Muscle of back (tissue), 13 donors: ENCODE measurements at places on chromosomes 6 and 20.
A peak's percentile ranks its signal among the peaks of the same experiment; 100 is the strongest.

DNA sequence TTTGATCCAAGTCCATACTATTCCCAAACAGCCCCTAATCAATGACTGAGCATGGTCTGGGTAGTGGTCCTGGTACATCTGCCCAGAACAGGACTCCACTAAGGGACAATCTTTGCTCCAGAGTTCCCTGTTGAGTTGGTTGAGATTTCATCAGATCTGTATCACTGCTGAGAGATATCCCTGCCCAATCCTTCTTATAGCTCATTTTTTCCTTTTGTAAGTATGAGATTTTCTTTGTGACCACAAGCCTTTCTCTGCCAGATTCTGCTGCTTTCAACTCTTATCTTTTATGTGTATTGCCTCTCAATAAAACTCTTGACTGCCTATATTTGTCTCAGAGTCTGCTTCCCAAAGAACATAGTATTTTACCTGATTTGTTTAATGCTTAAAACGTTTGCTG is 46.2 kb upstream of the LAMA2 start:
- no peak for DNase-seq

- DNase-seq, result no peak
Observed at GRCh38 chr6:14059791-14060436, 57.7 kb upstream of the CD83 start.

DNA sequence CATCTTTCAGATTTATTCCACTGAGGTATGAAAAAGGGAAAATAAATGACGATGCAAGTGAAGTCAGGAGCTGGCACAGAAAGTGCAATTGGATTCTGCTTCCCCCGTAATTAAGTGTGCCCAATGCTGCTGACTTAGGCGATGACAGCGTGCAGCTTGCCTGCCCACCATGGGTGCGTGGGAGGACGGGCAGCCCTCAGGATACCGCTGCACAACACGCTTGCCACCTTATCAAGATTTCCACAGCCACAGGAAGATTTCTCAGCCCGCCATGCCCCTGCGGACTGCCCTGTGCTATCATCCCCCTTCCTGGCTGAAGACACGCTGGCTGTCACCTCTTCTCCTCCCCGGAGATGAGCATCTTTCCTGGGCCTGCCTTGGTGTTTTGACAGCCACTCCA is 103.3 kb upstream of the BACH2 start:
- no peak for DNase-seq

- DNase-seq, result no peak
Observed at GRCh38 chr6:19929312-19929711, 92.1 kb downstream of the ID4 start.

- DNase-seq, result no peak
Observed at GRCh38 chr6:45590226-45590625, 212.5 kb upstream of the SUPT3H start.

DNA sequence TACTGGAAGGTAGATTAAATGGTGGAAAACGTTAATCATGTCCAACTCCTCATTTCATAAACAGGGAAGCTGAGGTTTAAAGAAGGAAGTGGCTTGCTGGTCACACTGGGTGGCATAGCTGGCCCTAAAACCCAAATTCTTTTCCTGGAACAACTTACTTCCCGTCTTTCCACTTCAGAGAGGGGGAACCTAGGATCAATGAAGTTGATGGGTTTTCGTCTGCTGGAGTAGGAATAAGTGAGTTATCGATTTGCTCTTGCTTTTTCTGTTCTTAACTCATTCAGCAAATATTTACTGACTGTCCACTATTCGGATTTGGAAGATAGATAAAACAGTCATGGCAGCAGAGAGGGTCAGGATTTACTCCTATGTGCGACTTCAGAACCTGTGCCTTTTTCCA is 1.2 kb upstream of the SYS1 start:
- DNase-seq, result no peak

DNA sequence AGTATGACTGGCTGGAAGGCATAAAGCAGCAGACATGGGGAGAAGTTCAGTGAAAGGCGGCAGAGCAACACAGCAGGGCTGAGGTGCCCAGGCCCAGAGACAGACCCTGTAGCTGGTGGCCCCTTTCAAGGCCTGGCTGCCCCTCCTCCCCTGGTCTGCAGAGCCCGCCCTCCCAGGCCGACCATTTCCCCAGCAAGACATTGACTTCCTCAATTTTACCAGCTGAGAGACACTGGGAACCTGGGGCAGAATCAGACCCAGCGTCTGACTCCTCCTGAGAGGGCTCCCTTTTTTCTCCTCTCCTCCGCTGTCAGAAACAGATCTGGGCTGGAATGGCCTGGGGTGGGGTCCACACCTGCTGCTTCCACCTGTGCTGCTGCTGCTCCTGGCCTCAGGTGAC is at the start of gene TREML4:
TSS of gene TREML4 (plus strand) at position 254 of the 400 bp plus-strand sequence. CDS start at position 333, 79 bp downstream.
- no peak for DNase-seq

- no peak for DNase-seq
Observed at GRCh38 chr20:24018796-24019195, 30.2 kb upstream of the GGTLC1 start.

DNA sequence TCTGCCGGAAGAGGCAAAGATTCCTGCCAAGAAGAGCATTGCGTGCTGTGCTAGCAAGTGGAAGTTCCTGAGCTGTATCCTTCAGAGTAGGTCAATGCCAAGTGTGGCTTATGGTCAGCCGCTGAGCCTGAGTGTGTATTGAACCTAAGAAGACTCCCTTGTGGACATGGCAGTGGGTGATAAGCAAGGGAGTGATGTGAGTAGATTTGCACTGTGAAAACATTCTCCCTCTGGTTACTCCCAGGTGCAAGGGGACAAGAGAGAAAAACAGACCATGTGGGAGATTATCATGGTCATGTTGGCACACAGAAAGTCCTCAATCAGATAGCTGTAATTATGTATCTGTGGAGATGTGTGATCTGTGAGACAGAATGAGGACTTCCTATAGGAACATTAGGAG is 6.1 kb upstream of the TMEM74B start:
- DNase-seq, result no peak

DNA sequence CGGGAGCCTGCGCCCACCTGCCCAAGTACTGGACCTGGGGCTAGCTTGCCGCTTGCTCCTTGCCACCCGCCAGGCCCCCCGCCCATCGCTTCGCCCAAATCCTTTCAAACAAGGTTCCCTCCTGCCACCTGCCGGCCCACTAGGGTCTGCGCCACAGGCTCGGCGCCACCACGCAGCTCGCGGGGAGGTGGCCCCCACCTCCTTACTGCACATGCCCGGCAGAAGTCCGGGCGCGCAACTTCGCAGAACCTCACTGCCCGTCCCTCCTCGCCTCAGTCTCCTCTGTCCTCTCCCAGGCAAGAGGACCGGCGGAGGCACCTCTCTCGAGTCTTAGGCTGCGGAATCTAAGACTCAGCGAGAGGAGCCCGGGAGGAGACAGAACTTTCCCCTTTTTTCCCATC is 11.2 kb downstream of the GNAS-AS1 start:
- DNase-seq, result peak; percentile 87

GRCh38 chr6:16623029-16623653 is 138.1 kb downstream of the ATXN1 start:
- no peak for DNase-seq

- no peak for DNase-seq
Observed at GRCh38 chr20:58682656-58683531, 9.7 kb upstream of the NPEPL1 start.

GRCh38 chr6:4947716-4948115 is 56.1 kb downstream of the RPP40 start:
- no peak for DNase-seq

GRCh38 chr6:153564803-153565202 is 433.7 kb upstream of the RGS17 start:
- no peak for DNase-seq

DNA sequence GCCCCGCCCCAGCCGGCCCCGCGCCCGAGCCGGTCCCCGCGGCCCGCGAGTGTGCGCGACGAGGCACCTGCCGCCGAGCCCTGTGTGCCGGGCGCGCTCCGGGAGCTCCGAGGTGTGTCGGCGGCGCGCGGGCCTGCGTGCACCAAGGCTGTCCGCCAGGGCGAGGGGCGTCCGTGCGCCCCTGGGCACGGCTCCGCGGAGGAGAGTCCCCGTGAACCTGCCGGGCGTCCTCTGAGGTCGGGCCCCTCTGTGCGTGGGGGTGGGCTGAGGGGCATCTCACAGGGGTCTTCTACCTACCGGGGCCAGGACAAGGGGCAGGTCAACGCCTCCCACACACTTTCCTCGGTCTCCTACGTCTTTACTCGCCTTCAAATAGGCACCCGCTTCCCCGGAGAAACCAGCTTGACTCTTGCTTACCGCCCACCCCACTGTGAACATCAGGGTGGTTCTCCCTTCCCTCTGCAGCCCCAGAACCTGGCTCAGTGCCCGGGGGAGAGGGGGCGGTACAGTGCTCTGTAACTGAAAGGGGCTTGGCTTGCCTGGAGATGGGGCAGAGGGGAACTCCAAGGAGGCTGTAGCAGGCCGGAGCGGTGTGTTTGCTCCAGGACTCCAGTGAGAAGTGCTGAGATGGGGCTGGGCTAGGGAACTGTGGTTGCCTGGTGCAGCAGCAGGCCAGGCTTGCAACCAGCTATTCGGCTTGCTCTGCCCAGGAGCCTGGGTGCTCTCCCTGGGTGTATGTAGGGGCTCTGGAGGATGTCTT is at the start of gene SAMD10:
TSS of gene SAMD10 (minus strand) at position 86 of the 760 bp plus-strand sequence. CDS start 175 bp downstream, outside the sequence.
- DNase-seq, result peak; percentile 76

DNA sequence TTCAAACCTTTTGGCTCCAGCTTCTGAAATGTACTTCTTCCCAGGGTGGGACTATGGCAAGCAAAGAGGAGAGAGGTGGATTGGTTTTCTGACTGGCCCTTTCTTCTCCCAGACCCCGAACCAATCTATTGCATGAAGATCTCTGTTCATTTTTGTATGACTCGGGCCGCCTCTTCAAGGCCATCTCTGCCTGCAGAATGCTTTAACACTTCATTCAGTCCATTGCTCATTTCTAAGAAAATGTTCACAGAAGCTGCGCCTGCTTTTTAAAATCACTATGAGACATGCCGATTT is 1.6 kb downstream of the VGLL2 start:
- no peak for DNase-seq

GRCh38 chr6:11366183-11366933 is 133.9 kb upstream of the NEDD9 start:
- DNase-seq, result no peak

DNA sequence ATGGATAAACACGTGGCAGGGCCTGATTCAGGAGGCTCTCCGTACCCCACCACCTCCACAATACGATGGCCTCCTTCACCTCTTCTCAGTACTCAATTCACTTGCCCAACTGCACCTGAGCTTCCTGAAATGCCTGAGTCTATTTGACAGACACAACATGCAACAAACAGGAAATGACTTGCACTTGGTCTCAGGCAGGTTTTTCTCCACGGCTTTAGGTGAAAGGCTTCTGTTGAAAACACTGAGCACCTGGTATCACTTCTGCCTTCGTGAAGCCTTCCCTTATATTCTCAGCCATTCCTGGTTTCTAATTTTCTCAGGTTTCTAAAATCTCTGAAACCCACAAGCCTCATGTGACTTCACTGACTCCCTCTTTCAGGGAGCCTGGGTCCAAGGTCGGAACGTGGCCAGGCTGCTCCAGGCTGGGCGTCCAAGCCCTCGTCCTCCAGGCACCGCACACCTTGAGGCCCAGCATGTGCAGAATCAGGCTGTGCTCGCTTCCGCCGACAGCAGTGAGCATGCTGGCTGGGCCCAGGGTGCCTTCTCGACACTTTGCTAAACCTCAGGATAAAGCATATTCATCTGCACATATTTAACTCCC is 34.7 kb downstream of the TAF4 start:
- DNase-seq, result no peak

DNA sequence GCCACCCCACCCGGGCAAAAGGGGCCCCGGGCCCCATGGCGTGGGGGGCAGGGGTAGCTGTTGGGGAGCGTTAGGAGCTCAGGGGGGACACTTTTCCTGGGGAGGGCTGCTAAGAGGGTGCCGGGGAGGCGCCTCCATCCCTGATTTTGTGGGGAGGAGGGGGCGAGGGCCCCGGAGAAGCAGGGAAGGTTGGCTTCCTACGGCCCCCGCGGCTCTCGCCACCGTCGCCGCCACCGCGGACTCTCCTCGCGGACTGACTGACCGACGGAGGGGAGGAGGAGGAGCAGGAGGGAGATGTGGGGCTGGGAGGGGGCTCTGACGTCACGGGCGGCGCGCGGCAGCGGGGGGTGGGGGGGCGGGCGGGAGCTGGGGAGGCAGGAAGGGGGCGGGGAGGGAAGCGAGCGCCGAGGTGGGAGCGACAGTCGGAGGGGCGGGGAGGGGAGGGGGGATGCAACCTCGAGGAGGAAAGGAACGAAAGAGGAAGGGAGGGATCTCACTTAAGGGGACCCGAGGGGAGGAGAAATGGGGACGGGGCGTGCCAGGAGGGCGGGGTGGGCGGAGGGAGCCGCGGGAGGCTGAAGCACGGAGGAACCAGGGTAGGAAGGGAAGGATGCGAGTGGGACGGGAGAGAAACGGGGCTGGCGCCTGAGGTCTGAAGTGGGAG is 5.1 kb downstream of the GABBR1 start:
- peak; percentile 83 for DNase-seq

- DNase-seq, result no peak
Observed at GRCh38 chr6:32983493-32983848, 15.1 kb downstream of the BRD2 start.

- DNase-seq, result no peak
Observed at GRCh38 chr6:97292671-97293070, 9.7 kb upstream of the MMS22L start.

DNA sequence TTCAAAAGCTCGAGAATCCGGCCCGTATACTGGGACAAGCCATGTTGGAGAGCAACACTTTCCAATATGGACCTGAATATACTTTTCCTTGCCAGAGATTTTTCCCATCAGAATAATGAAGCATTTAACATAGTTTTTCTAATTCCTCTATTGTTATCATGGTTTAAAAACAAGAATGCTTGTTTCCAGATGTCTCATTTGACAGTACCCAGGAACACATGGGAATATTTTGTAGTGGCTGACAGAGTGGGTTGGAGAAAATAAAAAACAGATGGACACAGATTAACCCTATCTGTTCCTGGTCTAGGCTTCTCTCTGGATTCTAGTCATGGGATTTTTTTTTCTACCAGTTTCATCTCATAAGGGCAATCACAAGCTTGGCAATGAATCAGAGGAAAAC is 164.8 kb upstream of the CEP162 start:
- peak; percentile 18 for DNase-seq

DNA sequence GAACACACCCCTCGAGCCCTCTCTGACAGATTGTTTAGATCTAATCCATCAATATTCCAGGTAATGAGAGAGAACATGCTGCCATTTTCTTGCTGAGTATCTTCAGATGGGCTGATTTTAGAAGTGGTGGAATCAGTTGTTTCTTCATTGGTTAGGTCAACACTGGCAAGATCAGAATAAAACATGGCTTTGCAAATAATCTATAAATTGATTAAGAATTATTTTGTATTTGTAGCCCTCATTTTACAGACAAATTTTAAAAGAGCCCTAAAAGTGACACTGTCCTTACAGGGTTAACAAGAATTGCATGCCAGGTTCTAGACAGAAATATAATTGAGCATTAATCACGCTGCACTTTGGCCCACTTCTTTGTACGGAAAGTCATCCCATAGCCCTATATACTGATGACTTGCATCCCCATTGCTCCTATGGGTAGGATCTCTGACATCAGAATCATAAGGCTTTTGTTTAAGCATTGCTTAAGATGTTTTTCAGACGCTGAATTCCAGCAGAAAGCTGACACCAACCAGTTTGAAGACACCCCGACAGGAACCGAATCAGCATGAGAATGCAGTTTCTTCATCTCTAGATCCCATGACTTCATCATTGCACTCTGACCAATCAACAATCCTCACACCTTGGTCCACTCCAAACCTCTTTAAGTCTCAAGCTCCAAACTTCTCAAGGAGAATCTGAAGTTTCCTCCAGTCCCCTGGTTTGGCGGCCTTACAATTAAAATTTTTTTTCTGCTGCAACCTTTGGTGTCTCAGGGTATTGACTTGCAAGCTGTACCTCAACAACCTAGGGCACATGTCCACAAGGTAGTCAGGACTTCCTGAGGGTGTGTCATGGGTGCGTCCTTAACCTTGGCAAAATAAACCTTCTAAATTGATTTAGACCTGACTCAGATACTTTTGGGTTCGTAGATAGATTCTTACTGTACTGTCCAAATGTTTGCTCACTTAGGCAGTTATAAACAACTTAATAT is 7.8 kb downstream of the TDP2 start:
- DNase-seq, result no peak
